ENCODE measurements at places on chromosomes 11 and 22.

DNA sequence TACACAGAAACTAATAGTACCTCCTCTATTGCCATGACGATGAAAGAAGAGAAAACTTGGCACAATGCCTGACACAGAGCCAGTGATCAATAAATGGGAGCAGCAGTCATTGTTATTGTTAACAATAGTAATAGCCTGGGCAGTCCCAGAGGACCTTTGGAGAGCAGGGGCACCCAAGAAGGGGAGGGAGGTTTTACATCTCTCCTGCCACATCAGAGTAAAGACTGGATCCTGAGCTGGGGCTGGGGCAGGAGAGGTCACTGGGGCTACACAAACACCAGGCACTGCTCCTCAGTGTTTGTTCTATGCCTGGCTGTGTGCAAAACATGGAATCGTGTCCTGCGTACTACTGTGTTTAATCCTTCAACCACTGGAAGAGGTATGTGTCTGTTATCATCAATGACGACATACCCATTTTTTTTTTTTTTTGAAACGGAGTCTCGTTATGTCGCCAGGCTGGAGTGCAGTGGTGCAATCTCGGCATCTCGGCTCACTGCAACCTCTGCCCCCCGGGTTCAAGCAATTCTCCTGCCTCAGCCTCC, 25.0 kb upstream of the CREB3L1 start:
- DNase-seq, result no peak

GRCh38 chr11:7643314-7643713, 30.0 kb downstream of the CYB5R2 start:
- DNase-seq, result no peak

DNA sequence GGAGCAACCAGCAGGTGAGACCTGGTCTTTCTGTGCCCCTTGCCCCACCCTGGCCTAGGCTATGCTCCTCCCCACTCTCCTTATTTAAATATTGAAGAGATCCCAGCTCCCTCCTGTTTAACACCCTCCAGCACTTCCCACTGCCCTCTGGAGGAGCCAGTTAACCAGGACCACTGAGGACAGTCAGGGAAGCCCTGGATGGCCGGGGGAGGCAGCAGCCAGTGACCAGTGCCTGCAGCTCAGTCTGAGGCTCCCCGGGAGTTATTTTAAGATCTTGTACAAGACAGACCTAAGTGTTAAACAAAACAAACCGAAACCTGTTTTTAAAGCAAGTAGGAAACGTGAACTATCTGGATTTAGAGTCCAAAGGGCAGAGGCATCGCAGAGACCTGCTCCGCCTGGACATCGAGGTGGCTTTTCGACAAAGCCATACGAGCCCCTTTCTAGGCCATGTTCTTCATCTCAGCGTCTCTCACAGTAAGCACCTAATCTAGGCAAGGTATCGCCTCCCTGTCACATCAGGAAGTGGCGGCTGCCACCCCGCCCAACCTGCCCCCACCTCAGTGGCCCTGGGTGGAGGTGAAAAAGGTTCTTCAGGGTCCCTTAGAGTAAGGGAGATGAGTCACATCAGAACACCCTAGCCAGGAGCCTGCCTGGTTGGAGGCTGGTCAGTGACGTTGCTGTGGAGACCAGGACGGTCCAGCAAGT, 35.2 kb downstream of the TRMU start:
- DNase-seq, result no peak

DNA sequence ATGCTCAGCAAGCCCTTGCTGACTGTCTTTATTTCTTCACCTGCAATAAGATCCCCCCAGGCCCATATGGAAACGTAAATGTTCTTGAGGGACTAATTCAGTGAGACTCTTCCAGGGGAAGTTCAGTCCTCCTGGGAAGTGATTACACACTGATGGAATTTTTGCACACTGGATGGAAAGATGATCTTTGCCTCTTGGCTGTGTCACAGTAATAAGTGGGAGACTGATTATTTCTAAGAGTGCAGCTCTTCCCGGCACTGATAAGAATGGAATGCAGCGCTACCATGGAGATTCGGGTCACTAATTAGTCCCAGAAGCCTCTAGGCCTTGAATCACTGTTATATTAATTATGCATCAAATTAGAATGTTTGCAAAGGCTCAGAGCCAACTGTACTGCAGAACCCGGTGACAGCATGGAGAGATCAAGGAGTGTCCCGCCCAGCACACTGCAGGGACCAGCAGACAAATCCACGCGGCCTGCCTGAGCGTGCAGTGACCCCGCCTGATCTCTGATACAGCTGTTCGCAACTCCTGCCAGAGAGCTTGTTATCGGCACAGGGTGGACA, 178.3 kb downstream of the SNX19 start:
- DNase-seq, result no peak

DNA sequence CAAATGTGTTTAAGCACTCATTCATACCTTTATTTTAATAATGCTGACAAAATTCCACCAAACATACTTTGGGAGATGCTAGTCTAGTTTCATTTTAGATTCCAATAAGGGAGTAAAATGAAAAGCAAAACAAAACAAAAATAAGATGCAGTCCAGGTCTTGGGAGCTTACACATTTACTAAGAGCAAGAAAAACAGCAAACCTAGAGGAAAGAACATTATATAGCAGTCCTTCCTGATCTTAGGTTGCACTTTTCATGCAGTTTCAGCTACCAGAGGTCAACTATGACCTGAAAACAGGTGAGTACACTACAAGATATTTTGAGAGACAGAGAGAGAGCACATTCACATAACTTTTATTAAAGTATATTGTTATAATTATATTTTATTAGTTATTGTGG, 1100.9 kb downstream of the DLG2 start:
- DNase-seq, result no peak

DNA sequence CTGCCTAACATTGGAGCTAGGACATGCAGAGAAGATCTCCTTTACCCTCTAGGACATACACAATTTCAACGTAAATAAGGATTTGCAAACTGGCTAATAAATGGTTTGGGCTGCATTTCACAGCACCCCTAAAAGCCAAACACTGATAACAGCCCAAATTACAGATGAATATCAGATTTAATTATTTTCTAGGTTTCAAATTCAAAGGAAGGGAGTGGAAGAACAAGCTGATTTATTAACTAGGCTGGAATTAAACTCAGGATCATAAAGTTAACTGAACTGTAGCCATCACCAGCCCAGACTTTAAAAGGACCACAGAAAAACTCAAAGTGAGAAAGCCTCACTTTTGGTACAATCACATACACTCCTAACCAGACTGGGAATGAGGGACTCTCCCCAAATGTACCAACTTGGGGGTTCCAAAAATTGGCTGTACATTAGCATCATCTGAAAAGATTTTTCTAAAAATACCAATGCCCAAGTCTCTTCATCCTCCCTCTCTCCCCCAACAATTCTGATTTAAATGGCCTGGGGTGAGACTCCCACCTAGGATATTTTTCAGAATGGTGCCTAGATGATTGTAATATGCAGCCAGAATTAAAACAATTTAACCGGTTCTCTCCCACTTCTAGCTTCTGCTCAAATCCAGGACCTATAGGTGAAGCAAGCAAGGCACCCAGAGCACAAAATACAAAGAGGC, 43.5 kb downstream of the SYTL2 start:
- DNase-seq, result no peak

GRCh38 chr22:27070594-27070993, 413.2 kb downstream of the MIAT start:
- no peak for DNase-seq

DNA sequence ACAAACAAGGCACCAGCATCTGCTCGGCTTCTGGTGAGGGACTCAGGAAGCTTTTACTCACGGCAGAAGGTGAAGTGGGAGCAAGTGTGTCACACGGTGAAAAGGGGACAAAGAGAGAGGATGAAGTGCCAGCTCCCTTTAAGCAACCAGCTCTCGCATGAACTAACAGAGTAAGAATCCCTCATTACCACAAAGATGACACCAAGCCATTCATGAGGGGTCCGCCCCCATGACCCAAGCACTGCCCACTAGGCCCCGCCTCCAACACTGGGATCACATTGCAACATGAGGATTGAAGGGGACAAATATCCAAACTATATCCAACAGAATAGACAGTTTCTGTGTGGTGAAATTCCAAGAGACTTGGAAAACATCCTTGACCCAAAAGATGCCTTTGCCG, 198.2 kb upstream of the POU2AF2 start:
- DNase-seq, result no peak

GRCh38 chr11:120432056-120433018, 79.2 kb upstream of the GRIK4 start:
- no peak for DNase-seq

DNA sequence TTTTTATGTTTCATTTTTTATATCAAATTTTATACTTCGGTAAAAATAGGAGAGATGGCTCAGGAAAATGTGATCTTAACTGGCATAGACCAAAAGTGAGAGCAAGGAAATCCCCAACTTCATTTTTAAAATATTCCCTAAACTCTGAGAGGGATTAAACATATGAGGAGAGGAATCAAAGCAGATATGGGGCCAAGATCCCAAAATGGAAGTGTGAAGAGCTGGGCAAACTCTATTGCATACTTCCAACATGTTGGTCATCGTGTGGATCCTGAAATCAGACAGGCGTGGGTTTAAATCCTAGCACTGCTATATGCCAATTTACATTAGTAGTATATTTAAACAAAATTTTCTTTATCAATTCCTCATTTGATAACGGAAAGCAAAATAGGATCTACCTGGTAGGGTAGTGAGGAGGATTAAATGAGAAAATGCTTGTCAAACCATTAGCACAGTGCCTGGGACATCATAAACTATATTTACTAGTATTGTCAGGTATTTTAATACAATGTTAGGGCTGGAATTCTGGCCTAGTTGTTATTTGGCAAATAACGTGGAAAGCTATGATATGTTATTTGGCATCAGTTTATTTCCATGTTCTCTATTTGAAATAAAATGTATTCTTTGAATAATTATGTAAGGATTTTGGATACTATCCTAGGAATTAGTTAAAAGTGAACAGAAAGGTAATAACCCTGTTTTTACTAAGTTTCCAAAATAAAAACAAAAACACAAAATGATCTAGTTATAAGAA, 392.8 kb upstream of the CCDC90B start:
- no peak for DNase-seq

DNA sequence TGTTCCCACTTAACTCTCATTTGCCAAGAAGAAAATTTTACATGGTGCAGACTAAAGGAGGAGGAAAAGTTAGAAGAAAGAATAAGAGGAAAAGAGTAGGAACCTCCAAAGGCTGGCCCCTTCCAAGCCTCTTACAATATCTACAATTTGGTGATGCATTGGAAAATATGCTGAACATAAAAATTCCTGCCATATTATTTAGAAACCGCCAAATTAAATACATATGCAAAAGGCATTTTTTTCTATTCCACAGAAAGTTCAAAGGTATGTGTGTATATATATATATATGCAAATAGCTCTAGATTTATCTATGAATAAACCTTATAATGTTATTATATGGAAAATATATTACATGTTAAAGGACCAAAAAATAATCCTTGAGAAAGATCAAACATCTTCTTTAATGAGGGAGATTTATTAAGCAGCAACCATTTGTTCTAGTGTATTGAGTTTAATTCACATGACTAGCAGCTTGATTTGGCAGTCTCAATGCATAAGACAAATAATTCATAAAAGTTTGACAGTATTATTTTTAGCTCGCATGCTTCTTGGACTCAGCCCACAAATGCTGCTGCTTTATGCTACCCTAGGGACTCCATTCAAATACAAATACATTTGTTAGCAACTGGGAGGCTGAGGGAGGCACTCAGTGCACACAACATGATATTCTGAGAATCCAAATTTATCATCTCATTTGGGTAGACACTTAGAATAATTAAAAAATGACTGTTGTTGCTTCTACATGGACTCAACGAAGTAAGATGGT, 184.9 kb downstream of the SBF2 start:
- no peak for DNase-seq

- no peak for DNase-seq
These were observed 67.8 kb downstream of the FAM168A start for GRCh38 chr11:73530109-73530508.

DNA sequence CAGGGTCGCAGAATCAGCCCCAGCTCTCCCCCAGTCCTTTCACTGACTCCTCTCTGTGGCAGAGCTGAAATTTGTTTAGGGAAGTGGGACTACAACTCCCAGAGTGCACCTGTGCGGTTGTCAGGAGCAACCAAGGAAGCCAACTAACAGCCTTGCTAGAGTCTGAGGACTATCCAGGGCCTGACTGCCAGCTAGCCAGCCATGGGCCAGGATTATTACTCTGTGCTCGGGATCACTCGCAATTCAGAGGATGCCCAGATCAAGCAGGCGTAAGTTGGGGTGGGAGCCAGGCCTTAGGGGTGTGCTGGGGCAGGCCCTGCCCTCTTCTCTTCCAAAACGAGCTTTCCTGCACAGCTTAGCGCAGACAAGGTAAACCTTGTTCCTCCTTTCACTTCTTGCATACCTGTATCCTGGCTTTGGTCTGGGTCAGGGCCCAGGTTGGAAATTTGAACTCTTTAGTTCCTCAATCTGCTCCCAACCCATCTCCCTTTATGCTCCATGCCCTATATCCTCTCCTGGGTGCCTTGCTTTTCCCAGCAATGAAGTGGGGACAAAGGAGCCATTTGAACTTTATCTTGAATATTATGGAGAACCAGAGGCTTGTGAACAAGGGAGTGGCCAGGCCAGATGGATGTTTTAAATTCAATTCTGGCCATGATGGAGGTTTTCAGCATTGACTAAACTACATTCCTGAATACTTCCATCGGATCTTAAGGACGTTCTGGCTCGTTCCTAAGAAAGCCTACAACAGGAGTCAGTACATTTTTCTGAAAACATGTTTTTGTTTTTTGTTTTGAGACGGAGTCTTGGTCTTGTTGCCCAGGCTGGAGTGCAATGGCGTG, at the start of gene DNAJB13:
Gene DNAJB13, plus strand, starts transcription at position 158 of the 842 bp plus-strand sequence. Its CDS starts 44 bp downstream, at position 202.
- no peak for DNase-seq

- no peak for DNase-seq
These were observed 680.5 kb upstream of the API5 start for GRCh38 chr11:42631220-42631843.

DNA sequence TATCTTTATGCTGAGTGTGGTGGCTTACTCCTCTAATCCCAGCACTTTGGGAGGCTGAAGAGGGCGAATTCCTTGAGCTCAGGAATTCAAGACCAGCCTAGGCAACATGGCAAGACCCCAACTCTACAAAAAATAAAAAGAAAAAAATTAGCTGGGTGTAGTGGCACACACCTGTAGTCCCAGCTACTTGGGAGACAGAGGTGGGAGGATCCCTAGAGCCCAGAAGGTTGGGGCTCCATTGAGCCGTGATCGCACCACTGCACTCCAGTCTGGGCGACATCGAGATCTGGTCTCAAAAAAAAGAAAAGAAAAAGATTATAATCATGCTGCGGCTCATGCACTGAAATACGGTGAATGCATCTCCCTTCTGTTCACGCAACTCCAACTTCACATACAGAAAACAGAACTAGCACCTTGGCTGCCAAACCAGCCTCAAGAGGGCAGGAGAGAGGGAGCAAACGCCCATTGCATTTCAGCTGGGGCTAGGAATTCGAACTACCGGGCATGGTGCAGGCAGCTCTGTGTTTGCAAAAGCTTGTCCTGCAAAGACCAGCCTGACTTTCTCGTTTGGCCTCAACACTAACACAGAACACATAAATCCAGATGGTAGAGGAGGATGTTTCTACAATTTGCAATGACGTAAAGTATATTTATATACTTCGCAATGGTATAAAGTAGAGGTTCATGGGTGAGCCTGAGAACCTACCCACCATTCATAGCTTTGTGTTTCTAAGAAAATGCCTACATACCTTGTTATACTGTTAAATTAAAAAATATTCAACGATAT, 6.3 kb upstream of the SYNGR1 start:
- DNase-seq, result peak; percentile 29
